ENCODE measurements at places on chromosomes 16 and 17. TPM values are rescaled to one million over a fixed set of nuclear protein-coding genes. Genes with fewer than 3 reads are reported as not detected.

Gene PRR35
- 0.06 TPM for total RNA-seq

Gene TBX2
- total RNA-seq: 7.5 TPM

Gene CHD9NB
- total RNA-seq: 1.8 TPM

Gene SMIM36
- total RNA-seq: not detected

Gene CTRB1
- total RNA-seq: not detected

Gene WNT3
- 1.0 TPM for total RNA-seq

Gene KLHL10
- total RNA-seq: not detected

Gene NUP88
- total RNA-seq: 109 TPM

Gene OTOP3
- not detected for total RNA-seq

Gene NHLRC4
- 0.11 TPM for total RNA-seq

Gene DLX3
- 0.29 TPM for total RNA-seq

Gene ESRP2
- total RNA-seq: not detected

Gene VAC14
- 59.0 TPM for total RNA-seq

Gene DPEP3
- not detected for total RNA-seq

Gene KREMEN2
- total RNA-seq: 1.5 TPM

Gene CIITA
- 1.1 TPM for total RNA-seq

Gene KRT32
- not detected for total RNA-seq

Gene ACAP1
- not detected for total RNA-seq

Gene PRR29
- not detected for total RNA-seq

Gene NPB
- total RNA-seq: 0.86 TPM

Gene SPNS3
- total RNA-seq: not detected

Gene SEZ6L2
- total RNA-seq: 15.2 TPM

Gene NPLOC4
- total RNA-seq: 75.7 TPM

Gene KRTAP4-4
- not detected for total RNA-seq

Gene PRCD
- total RNA-seq: 0.86 TPM

All from LHCN-M2 (cell line).